ENCODE measurements at places on chromosomes 7 and 10.

GRCh38 chr7:2105917-2106316 is 126.8 kb downstream of the MAD1L1 start:
- DNase-seq, result no peak

GRCh38 chr7:16740623-16740953 is 13.0 kb upstream of the TSPAN13 start:
- no peak for DNase-seq

DNA sequence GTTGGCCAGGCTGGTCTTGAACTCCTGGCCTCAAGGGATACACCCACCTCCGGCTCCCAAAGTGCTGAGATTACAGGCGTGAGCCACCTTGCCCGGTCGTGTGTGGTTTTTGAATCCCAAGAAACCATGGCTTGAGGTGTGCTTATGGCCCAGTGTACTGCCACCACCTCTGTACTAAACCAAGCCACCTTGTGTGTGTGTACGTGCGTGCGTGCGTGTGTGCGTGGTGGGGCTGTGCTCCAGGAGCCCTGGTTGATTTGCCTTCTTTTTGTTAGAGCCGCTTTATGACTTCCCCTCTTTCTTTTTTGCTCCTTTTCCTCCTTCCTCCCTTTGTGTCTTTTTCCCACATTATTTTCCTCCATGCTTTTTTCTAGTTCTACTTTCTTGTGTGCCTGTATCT is 121.4 kb downstream of the CAMK1D start:
- DNase-seq, result no peak

GRCh38 chr7:116439841-116440549 is 59.5 kb upstream of the CAV2 start:
- no peak for DNase-seq

- no peak for DNase-seq
Measured at GRCh38 chr10:14545827-14546226, 215.1 kb upstream of the FRMD4A start.

GRCh38 chr10:78656417-78657162 is 412.2 kb upstream of the ZMIZ1 start:
- no peak for DNase-seq

GRCh38 chr7:318476-318875 is 28.5 kb downstream of the FOXL3 start:
- DNase-seq, result no peak

GRCh38 chr10:100008708-100009282 is 952 bp downstream of the DNMBP start:
- DNase-seq, result no peak

GRCh38 chr7:51869452-51869851 is 552.8 kb upstream of the COBL start:
- DNase-seq, result no peak

GRCh38 chr10:69715156-69715898 is 85.3 kb downstream of the FAM241B start:
- no peak for DNase-seq

DNA sequence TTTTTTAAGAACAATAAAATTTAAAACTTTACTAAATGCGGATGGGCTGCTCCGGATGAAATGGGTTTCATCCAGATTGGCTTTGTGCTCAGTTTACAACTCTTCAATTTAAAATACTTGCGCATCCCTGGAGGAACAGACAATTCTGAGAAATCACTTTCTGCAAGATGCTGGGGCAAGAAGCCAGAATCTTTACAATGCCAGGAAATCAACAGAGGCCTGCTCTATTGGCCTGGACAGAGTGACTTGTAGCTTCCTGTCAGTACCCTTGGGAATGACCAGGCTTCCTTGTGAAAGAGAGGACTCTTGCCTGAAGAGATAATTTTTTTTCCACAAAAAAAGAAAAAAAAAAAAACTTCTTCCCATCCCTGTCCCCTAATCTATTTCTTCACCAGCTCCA is 3.9 kb upstream of the FAM13C start:
- peak; percentile 76 for DNase-seq

DNA sequence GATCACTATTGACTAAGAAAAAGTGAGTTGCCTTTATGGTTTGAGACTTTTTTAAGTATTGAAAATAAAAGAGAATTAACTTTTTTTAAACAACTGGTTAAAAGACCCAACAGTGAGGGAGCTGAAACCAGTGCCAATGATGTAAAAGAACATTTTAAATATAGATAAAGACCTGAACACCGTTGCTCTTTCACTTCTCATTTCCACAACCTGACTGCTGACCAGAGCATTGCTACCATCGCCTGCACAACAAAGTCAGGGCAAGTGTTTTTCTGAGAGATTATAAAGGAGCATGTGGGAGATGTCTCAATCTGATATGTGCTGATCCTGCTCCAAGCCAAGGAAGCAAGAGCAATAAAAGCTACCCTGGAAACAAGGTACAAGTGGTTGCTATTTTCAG is 34.7 kb downstream of the IMMP2L start:
- no peak for DNase-seq

DNA sequence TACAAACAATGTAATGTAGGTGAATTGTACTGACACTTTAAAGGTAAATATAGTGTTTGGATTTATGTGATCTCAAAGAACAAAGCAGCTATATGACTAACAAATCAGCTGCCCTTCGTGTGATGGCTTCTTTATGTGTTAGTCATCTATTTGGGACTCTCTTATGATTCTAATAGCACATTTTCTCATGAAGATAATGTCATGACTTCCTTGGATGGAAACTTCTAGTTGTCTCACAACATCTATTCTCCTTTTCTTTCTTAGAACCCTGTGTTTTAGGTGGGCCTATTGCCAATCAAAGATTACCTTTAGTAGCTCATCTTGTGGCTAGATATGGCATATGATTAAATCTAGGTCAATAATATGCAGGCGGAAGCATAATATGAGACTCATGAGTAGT is 45.0 kb downstream of the TMEM106B start:
- DNase-seq, result no peak

GRCh38 chr10:69318867-69319727 is 40.8 kb downstream of the HK1 start:
- DNase-seq, result peak; percentile 88

DNA sequence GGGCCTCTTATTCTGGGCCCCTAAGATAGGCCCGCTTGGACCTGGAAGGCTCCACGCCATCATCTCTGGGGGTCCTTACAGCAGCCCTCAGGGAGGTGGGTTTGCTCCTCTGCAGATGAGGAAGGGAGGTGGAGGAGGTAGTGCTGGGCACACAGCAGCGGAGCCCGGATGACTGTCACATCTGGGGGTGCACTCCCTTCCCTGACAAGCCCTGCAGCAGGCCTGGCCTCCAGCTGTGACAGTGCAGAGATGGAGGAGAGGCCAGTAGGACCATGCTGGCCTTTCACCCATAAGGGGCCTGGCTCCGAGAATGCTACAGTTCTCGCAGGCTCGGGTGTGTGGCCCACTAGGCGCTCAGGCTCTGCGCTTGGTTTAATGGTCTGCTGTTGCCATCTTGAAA is 9.2 kb downstream of the GDF2 start:
- no peak for DNase-seq

GRCh38 chr7:31892099-31892829 is 177.9 kb downstream of the PDE1C start:
- DNase-seq, result no peak

DNA sequence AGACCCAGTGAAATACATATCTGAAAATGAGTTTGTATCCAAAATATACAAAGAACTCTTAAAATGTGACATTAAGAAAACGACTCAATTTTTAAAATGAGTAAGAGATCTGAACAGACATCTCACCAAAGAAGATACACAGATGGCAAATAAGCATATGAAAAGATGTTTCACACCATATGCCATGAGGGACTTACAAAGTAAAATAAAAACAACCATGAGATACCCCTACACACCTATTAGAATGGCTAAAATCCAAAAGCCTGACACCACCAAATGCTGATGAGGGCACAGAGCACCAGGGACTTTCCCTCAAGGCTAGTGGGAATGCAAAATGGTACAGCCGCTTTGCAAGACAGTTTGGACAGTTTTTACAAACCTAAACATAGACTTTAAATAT is 27.9 kb downstream of the GFRA1 start:
- DNase-seq, result no peak

DNA sequence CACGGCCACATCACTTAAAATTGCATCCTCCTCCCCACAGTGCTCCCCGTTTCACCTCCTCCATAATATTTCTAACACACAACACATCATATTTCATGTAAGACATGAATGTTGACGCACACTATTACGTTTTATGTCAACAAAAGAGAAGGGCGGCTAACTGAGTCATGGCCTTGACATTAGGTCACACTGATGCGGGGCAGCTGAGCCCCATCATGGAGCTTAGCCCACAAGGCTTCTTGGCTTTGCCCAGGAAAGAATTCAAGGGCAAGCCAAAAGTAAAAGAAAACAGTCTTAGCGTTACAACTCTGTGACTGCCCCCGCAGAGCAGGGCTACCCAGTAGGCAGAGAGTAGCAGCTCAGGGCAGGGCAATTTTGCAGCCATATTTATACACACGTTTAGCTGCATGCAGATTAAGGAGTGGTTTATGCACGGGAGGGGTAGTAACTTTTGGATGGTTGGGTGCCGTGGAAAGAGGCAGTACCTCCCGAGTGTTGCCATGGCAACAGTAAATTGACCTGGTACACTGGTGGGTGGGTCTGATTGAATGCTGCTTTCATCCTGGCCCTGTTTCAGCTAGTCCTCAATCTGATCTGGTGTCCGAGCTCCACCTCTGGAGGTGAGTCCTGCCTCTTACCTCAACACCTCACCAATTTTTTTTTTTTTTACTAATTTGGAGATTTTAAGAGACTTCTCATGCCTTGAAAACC is 156.2 kb upstream of the FRMD4A start:
- no peak for DNase-seq

GRCh38 chr10:7649673-7650300 is 17.0 kb downstream of the ITIH5 start:
- peak; percentile 58 for DNase-seq

GRCh38 chr7:14937581-14937980 is 35.0 kb upstream of the DGKB start:
- DNase-seq, result no peak

DNA sequence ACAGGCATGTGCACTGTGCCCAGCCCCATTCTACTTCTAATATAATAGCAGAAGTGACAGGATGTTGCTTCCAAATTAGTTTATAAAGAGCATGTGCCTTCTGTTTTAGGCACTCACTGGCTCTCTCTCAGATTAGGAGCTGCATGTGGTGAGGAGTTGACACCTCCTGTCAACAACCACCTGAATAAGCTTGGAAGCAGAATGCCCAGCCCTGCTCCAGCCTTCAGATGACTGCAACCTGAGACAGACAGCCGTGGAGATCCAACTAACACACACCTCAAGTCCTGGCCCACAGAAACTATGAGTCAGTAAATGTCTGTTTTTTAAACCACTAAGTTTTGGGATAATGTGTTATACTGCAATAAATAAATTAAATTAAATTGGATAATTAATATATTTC is 54.5 kb downstream of the PARD3 start:
- peak; percentile 52 for DNase-seq

DNA sequence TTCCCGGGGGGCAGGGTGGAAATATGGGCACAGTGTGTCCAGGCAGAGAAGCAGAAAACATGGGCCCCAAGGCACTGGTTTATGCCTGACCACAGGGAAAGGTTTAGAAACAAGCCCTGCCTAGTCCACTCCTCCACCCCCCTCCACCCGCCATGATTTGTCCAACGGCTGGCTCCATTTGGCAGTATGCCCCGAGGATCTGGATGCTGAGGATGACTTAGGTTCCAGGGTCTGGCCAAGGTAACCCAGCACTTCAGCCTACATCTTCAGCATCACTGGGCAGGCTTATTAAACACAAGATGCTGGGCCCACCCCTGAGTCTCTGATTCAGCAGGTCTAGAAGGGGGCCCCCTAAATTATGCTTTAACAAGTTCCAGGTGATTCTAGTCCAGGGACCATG is 121.9 kb downstream of the RALA start:
- DNase-seq, result no peak

DNA sequence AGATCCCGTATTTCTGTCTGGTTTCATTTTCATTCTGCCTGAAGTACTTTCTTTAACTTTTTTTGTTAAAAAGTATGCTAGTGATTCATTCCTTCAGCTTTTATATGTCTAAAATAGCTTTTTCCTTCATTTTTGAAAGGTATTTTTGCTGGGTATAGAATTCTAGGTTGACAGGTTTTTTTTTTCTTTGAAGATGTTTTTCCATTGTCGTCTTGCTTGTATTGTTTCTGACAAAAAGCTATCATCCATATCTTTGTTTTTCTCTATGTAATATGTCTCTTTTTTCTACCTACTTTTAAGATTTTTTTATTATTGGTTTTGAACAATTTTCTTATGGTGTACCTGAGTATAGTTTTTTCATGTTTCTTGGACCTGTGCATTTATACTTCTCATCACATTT is 8.2 kb downstream of the CUTC start:
- no peak for DNase-seq

GRCh38 chr7:43747328-43748105 is 11.0 kb upstream of the BLVRA start:
- DNase-seq, result no peak

GRCh38 chr10:27680006-27680557 is 65.5 kb downstream of the MKX start:
- DNase-seq, result no peak

DNA sequence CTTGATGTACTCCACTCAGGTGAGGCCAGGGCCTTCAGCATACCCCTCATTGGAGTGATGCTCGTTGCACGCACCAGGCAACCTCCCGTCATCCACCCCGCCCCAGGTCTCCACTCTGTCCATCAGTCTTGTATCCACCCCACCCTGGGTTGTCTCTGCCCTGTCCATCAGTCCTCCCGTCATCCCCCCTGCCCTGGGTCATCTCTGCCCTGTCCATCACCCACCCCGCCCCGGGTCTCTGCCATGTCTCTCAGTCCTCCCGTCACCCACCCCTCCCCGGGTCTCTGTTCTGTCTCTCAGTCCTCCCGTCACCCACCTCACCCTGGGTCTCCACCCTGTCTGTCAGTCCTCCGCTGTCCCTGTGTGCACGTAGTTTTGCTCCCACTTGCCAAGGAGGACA is 59.9 kb downstream of the WDR37 start:
- no peak for DNase-seq

GRCh38 chr10:79239924-79240581 is 107.2 kb upstream of the PPIF start:
- DNase-seq, result no peak

- DNase-seq, result no peak
Measured at GRCh38 chr10:2464483-2464882, 602.9 kb upstream of the PFKP start.

GRCh38 chr10:72037811-72038210 is 50.5 kb downstream of the SPOCK2 start:
- DNase-seq, result no peak

DNA sequence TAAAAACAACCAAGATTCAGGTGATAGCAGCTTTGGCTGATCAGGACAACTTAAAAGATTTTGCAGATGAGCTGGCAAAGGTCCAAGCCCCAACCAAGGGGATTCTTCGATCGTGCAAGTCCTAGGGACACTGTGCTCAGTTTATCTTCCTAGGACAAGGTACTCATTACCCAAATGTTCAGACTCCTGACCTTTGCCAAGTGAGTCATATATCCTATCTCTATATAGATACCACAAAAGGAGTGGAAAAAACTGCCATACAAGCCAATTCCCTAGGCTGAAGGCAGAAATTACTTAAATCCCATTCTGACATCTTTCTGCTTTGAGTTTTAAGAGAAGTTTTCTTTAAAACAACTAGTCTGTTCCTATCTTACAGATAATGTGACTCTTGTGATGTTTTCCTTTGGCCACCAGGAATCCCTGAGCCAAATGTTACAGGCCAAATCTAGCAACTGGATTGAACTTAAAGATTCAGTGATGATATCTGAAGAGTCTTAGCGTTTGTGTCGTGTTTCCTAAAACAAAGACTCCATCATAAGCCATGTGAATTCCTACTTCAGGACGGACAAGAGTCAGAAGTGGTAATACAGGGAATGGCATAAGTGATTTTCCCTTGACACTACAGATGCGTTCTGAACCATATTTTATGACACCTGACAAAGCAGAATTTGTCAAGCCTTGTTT is 142.6 kb upstream of the ASAH2 start:
- no peak for DNase-seq

Measured in heart left ventricle (tissue), 16 donors.